ENCODE measurements at places on chromosomes 4 and X.

DNA sequence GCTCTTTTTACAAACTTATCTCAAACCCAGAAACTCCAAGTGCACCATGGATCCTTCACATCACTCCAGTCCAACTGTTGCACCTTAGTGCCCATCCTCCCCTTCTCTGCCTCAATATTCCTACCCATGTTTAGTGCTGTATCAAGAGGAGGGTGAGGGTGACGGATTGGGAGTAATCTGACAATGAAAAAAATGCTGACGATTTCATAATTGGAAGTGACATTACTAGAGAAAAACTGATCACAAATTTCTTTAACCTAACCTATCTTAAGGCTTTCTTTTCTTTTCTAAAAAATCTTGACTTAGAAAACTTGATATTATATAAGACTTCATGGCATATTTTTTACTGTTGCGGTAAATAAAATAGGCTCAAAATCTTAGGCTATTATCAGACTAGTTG, 1.5 kb upstream of the DCAF12L2 start:
- DNase-seq: no peak

DNA sequence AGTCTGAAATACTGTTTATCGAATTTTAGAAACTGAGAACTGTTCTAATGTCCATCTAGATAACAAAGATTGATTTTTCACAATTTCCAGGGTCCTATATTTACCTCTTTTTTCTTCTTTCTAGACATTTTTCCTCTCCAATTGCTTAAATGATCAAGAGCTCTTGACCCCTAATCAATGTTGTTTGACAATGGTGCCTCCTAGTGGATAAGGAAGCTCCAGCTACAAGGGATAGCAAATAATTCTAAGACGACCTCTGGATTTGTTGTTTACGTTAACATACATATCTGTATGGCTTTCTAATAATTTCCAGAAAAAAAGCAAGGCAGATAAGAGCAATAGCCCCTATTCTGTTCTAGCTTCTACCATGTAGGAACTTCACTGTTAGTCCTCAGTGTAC, 35.8 kb downstream of the GPR82 start:
- DNase-seq: no peak

GRCh38 chrX:31179203-31179602, 107.4 kb upstream of the FTHL17 start:
- no peak for DNase-seq

DNA sequence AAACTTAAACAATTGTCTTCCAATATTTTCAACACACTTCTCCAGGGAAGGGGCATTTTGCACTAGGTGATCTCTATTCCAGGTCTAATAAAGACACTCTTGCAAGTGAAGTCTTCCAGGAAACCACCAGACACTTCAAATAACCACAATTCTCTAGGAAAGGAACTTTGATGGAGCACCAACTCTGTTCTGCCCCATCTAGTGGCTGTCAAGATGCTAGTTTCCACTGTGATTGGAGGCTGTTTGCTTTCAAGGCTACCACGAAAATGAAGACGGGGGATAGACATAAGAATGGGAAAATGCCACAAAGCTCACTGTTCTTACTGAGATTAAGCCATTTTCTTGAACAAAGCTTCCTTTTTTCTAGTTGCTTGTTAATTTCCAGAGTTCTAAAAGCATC, 100.6 kb upstream of the F9 start:
- no peak for DNase-seq

GRCh38 chr4:42398171-42398870, 1.0 kb downstream of the SHISA3 start:
- DNase-seq: no peak

DNA sequence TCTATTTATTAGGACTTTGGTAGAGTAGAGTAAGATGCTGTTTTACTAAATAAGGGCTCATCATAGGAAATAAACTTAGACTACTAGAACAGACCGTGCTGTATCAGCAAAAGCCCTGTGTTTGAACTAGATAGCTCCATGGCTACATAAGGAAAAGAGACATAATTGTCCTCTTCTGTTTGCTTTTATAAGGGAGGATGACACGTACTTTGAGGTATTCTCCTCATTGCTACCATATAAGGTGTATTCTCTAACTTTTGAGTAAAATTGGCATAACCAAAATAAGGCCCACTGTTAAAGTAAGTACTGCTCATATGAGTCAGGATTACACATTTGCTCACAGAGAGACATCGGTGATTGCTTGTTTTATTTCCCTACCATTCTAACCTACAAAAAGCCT, 64.3 kb downstream of the PDLIM5 start:
- no peak for DNase-seq

GRCh38 chr4:165207431-165208220, at the start of gene KLHL2:
Gene KLHL2, plus strand, starts transcription at chr4:165207561. Its CDS starts 316 bp downstream, at chr4:165207877.
- DNase-seq: peak; percentile 68

- DNase-seq: no peak
Observed at GRCh38 chr4:118758293-118758692, 73.1 kb downstream of the METTL14 start.

DNA sequence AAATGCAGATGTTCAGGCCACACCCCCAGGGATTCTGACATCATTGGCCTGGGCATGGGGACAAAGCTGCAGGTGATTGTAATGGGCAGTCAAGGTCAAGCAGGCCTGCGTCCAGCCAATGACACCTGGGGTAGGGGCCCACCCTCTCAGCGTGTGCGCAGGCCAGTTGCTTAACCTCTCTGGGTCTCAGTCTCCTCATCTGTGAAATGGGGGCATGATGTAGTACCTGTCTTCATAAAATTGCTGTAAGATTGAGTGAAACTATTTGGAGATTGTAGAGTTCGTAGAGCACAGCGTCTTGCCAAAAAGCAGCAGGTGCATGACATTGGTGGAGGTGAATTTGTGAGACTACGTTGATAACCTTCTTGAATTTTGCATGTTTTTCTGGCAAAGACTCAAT, 21.2 kb downstream of the RS1 start:
- DNase-seq: no peak

- DNase-seq: no peak
Observed at GRCh38 chr4:138592796-138593195, 350.6 kb upstream of the SLC7A11 start.

DNA sequence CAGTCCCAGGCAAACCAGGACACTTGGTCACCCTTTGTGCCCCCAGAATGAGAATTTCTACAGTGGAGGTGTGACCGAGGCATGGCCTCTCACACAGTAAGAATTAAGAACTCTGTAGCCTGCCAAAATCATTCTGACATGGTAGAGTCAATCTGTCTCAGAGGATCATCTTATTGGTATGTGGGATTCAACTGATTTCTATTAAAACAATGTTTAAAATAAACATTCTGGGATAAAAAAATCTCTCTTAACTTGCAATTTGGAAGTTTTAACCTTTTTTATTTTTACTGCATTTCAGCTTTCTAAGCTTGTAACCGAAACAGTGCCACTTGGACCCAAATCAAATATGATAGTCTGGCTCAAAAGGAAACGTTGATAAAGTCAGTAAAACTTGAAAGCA, 165.4 kb upstream of the LDB2 start:
- DNase-seq: no peak

DNA sequence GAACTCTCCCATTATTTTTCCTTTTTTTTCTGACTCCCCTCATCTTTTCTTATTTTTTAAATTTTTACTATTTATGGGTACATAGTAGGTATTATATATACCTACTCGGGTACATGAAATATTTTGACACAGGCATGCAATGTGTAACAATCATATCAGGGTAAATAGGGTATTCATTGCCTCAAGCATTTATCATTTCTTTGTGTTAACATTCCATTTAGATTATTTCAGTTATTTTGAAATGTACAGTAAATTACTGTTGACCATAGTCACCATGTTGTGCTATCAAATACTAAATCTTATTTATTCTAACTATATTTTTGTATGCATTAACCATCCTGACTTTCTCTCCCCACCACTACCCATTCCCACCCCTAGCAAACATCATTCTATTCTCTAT, 33.8 kb upstream of the SLIT2 start:
- no peak for DNase-seq
